ENCODE measurements at places on chromosomes 11 and 22. TPM values are rescaled to one million over a fixed set of nuclear protein-coding genes. Genes with fewer than 3 reads are reported as not detected.
A peak's percentile ranks its signal among the peaks of the same experiment; 100 is the strongest.

GRCh38 chr11:68326334-68327215 lies 14.2 kb downstream of the LRP5 start:
- DNase-seq = no peak

- peak; percentile 85 for DNase-seq
Observed at GRCh38 chr22:32801537-32802236, at the start of gene TIMP3. Gene TIMP3 (plus strand): TSS chr22:32801705. CDS start chr22:32802002, 297 bp downstream.

- DNase-seq = peak; percentile 14
Observed at GRCh38 chr11:57566005-57566904, 1.2 kb downstream of the UBE2L6 start.

DNA sequence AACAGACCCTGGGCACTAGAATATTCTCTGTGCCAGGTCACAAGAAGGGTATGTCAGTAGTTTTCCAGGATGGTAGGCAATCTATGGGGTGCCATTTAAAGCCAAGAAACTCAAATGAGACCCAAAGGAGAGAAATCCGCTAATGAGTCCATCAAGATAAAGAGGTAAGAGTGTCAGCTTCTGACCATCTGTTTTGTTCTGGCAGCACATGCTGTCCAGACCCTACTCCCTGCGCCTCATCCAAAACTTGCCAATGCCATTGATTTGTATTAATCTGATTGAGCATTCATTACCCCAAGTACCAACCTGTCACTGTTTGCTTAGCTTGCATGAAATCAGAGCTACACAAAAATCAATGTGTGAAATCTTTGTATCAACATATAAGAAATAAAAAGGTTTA lies 229.0 kb downstream of the BLID start:
- no peak for DNase-seq

DNA sequence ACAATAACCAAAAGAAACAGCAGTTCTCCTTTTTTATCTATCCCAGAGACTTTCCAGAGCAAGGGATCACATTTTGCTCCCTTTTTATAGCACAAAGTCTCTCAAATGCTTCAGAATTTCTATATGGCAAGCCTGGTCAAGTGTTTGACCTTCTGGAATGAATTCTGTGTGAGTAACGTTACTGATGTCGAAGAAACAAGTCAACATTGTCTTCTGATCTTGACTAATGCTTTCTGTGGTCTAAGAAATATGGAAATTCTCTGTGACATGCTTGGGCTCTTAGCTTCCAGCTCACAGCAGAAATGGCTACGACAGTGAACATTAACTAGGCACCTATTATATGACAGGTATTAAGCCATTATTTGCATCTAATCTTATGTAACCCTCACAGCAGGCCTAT lies 411.7 kb downstream of the CADM1 start:
- peak; percentile 41 for DNase-seq

- no peak for DNase-seq
Observed at GRCh38 chr22:36257948-36258670, 5.2 kb downstream of the APOL1 start.

GRCh38 chr11:94128291-94128745 lies 323 bp upstream of the PANX1 start:
- DNase-seq = peak; percentile 6

DNA sequence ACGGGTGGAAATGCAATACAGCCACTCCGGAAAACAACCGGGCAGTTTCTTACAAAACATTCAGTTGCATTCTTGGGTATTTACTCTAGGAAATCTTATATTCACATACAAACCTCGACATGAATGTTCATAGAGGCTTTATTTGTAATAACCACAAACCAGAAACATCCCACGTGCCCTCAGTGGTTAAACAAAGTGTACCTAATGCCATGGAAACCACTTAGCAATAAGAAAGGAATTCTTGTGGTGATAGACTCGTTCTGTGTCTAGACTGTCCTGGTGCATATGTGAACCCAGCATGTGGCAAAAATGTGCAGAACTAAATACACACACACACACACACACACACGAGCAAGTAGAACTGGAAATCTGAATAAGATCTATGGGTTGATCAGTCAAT lies 1073.3 kb downstream of the TBC1D22A start:
- peak; percentile 55 for DNase-seq

DNA sequence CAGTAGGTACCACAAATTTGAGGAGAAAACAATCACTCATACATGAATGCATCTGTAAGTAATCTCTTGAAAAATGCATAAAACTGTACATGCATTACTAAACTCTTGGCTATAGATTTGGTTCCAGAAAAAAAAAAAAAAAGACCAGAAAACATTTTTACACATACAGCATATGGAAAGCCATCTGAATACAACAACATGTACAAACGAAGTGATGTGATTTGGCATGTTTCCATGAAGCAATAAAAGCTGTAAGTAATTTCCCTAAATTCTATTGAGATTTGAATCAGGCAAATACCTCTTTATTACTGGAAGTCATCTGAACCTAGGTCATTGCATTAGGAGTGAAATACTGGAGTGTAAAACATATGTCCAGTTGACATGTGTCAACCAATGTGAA lies 31.9 kb upstream of the ZC3H12C start:
- no peak for DNase-seq

- no peak for DNase-seq
Observed at GRCh38 chr11:16613262-16613511, 125.3 kb upstream of the C11orf58 start.

GRCh38 chr11:47461876-47462275 lies 12.9 kb upstream of the RAPSN start:
- no peak for DNase-seq

- DNase-seq = peak; percentile 31
Observed at GRCh38 chr22:40156001-40156516, 21.7 kb upstream of the TNRC6B start.

DNA sequence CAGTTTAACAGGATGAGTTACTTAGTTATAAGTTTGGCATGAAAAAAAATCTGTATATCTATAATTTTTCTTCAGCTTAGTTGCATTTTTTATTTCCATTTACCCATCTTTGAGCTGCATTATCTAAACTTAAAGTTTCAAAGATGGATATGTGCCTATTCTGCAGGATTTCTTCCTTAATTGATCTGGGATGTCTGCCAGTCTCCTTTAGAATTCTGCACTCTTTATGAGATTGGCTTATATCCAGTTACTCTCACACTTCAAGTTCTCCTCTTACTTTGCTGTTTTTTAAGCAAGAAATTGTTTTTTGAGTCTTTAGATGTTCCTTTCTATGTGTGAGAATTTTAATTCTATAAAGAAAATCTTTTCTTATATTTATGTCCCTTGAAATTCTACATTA lies 5.1 kb upstream of the PDGFD start:
- no peak for DNase-seq

GRCh38 chr22:35839841-35840301 lies 122.2 kb downstream of the APOL5 start:
- DNase-seq = peak; percentile 41

- no peak for DNase-seq
Observed at GRCh38 chr11:69804769-69805508, 14.3 kb downstream of the FGF3 start.

GRCh38 chr11:17828311-17828751 lies 93.8 kb downstream of the KCNC1 start:
- DNase-seq = no peak

DNA sequence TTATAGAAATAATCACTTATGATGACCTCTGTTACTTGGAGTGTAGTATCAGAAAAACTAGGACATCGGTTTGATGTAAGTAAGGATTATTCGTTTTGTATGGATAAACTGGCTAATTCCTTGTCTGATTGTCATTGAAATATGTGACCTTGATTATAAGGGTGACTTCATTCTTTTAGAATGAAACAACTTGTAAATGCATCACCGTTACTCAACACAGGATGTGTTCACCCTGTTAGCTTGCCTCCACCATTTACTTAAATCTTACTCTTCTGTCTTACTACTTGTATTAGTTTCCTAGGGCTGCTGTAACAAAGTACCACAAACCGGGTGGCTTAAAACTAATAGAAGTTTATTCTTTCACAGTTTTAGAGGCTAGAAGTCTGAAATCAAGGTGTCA lies 7.9 kb downstream of the SFI1 start:
- no peak for DNase-seq

GRCh38 chr22:23122216-23122957 lies 19.4 kb downstream of the RSPH14 start:
- DNase-seq = no peak

DNA sequence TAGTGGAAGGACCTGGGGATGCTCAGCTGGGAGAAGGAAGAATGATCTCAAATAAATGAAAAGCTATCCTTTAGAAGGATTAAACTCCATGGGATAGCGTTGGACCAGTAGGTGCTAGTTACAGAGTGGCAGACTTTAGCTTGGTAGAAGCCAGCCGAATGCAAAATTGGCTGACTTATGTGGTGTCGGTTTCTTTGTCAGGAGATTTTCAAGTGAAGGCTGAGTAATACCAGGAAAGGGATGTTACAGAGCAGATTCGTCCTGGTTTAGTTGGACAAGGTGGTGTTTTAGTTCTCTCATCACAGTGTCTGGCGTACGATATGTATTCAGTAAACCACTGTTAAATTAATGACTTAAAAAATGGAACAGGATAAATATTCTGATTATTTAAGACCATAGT lies 26.0 kb downstream of the FDX1 start:
- no peak for DNase-seq

DNA sequence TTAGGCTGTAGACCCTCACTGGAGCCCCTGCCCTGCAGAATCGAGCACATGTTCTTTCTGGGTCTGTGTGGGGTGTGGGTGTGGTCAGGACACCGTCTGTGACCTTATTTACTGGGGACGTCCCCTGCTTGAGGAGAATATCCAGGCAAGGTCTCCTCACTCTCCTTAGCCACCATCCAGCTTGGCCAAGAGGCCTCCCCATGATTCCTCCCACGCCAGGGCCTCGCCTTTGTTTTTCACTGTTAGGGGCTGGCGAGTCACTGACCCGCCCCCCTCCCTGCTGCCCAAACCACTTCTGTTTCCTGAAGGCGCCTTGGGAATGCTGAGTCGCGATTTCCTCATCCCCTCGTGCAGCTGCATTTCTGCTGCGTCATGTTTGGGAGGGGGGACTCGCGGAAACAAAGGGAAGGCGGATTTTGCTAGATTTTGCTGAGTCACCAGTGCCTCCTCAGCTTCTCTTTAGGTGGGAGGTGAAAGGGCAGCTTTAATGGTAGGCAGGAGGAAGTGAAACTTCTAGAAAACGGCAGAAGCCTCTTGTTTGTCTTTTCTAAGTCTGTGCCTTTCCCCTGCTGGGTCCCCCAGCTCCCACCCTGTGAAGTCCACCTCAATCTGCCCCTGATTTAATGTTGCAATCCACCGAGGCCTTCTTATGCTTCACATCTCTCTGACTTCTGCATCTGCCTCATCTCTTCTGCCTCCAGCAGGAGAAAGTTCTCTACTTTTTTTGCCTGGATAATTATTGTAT lies 4.0 kb upstream of the HMOX1 start:
- DNase-seq = peak; percentile 97

- DNase-seq = peak; percentile 23
Observed at GRCh38 chr11:83124636-83125424, 32.1 kb upstream of the PCF11 start.

DNA sequence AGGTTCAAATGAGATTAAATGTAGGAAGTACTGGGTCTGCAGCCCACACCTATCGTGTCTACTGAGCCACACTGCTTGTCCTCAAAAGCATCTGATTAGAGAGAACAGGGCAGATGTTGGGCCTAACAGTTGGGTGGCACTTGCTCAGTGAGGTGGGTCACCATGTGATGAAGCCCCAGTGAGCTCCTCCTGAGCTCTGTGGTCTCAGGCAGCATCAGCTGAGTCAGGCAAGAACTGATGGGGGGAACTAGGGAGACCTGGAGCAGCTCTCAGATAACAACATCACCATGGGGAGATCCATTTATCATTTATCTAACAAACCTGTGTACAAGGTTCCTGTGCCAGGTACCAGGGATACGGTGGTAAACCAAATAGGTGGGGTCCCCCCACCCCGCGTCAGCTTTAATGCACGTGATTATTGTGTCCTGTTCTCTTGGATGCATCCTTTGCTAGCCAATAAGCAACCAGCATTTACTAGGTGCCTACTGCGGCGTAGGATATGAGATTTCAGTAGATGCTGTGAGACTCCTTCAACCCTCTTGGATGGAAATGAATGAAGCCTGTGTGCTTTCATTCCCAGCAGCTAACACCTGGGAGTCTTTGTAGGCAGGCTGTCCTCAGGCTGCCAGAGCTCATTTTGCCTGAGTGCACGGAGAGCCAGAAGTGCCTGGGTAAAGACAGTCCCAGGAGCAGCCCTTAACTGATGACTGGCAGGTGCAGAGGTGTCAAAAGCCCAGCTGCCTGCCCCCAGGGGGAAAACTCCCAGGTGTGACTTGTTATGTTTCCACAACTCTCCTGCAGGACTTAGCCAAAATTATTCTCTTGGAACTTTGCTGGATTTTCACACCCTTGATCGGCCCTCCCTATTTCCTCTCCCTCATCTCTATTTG lies 73.6 kb upstream of the NARS2 start:
- DNase-seq = no peak

- DNase-seq = no peak
Observed at GRCh38 chr11:69604055-69604454, 36.9 kb upstream of the CCND1 start.

DNA sequence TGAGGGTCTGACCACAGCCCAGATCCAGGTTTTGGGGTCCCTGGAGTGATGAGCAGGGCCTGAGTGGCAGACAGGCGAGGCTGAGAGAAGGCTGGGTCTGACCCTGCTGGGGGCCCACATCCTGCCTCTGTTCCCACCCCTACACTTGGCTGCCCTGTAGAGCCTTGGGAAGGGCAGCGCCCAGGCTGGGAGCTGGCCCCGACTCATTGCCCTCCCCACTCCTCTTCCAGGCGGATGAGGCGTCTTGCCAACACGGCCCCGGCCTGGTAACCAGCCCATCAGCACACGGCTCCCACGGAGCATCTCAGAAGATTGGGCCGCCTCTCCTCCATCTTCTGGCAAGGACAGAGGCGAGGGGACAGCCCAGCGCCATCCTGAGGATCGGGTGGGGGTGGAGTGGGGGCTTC lies 4.9 kb downstream of the DERL3 start:
- no peak for DNase-seq

- no peak for DNase-seq
Observed at GRCh38 chr11:100785148-100785983, 98.3 kb downstream of the ARHGAP42 start.

- no peak for DNase-seq
Observed at GRCh38 chr22:39129746-39130145, 22.7 kb downstream of the CBX7 start.

DNA sequence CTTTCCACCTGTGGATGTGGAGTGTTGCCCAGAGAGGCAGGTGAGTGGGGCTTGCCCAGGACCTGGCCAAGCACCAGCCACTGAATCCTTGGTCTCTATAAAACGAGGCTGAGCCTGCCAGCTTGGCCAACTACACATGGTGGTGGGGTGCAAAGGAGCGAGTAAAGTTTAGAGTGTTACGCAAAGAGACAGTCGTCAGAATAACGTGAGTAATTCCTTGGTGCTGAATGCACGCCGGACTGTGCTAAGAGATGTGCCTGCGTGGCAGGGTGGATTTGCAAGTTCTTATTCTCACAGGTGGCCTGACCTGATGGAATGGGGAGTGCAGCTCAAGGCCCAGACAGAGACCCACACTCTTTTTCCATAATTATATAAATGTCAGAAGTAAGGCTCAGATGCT lies 88.6 kb upstream of the B3GAT1 start:
- no peak for DNase-seq

GRCh38 chr11:12723421-12724300 lies 49.4 kb downstream of the TEAD1 start:
- peak; percentile 34 for DNase-seq

OR51E2 gene
- not detected for total RNA-seq

FAM111B gene
- total RNA-seq = 6.8 TPM

ARRB1 gene
- 27.7 TPM for total RNA-seq

SAA1 gene
- 0.40 TPM for total RNA-seq

TUB gene
- 10.0 TPM for total RNA-seq

HEPHL1 gene
- total RNA-seq = not detected
